Stimulated activated CD4-positive, alpha-beta T cell treated with anti-CD3 and anti-CD28 coated beads, Interleukin-1b, Interleukin-23, amount 100 ng/mL, for 1 hour (primary cell): ENCODE measurements at places on chromosomes 12 and 14.

DNA sequence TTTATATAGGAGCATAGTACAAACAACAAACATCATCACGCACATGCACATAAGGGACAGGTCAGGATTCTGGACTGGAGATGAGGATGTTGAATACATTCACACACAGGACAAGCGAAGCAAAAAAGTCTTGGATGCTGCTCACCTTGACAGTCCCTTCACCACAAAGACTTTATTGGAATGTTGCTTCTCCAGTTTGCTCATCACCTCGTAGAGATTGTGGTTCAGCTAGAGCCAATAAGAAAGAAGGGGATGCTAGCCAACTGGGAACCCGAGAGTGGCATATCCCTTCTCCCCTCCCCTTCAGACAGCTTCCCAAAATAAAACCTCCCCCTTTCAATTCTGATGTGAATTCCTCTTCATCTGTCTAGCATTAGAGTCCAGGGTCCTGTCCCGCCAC lies 25.4 kb upstream of the SMAGP start:
- DNase-seq: no peak

DNA sequence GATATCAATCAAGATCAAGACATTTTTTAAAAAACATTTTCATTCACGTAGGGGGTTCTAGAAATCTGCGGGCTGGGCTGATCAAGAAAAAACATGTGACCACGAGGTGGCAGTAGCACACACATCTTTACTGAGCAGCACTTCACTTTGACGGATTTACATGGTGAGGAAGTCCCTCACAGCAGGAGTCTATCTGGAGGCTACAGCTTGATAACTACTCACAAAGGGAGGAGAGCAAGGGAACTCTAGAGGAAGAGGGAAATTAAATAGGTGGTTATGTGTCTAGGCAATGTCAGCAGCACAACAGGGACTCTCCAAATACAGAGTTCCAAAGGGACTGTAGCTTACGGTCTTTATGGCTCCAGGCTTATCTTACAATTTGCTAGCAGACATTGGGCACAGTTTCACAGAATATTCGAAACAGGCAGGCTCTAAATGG lies 248.1 kb downstream of the DPY19L2 start:
- no peak for DNase-seq

GRCh38 chr12:58358369-58358768 lies 417.0 kb downstream of the ATP23 start:
- DNase-seq: no peak

DNA sequence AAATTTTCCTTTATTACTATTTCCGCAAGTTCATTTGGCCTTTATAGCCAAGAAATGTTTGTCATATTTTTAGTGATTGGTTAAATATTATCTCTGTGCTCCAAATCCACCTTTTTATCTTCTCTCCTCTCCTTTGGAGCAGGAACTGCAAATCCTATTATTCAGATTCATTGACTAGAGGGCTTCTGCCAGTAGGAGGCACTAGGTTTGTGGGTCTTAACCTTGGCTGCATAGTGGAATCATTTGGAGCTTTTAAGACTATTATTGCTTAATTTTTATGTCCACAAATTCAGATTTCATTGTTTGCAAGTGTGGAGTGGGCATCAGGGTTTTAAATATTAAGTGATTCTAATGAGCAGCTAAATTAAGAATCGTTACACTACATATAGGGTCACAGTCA lies 75.3 kb upstream of the SYT10 start:
- no peak for DNase-seq

DNA sequence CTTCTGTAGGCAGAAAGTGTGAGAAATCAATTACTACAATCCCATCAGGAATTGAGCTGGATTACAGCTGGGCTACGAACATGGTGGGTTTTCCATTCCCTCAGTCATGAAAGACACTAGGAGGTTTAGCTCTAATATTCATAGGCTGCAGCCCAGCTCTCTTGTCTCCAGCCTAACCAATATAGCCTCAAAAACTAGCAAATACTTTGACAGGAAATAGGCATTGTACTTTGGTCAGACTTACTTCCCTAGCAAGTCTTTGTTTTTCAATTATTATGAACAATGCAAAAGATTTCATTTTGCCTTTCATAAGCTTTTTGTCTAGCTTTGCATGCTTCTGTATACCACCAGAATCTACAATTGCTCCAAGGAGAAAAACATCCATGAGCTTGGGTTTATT lies 296.2 kb downstream of the GPHN start:
- no peak for DNase-seq

DNA sequence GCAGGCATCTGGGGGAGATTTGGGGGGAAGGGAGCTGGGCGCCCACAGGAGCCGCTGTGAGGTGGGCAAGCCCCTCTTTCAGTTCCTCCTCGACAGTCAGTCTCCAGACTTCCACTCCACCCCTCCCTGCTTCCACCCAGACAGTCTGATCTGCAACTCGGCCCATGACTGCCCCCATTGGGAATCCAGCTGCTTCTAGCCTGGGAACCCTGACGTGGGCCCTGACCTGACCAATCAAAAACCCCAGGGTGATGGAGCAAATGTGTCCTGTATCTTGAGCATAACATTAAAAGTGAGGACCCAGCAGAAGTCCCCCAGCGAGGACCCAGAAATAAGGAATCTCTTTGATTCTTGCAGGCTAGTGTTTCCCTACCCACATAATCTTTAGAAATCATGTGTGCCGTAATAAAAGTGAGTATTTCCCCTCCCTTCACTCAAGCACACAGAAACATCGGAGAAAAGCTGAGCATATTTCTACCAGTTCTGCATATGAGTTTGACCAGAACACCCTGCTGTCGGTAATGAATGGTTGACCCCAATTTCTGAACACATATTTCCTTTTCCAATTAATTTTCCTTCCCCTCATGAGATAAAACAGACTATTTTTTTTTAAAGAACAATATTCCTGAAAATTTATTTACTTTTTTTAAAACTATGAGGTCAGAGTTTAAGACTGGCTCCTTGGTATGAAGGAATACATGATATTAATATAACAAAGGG lies 6.4 kb downstream of the SSH1 start:
- no peak for DNase-seq

DNA sequence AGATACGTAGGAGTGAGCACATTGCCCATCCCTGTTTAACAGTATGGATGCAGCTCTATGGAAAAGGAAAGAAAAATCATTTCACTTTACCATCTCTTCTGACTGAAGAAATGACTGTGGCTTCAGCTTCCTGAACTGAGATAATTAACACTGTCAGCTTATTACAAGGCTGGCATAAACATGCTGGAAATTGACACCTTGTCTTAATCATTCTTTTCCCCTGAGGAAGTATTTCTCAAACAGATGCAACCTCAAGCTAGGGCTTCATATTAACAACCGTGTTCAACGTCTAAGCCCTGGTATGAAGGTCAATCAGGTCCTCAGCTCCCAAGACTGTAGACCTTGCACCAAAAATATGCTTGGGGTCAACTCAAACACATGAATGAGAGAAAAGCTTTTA lies 25.0 kb downstream of the RERG start:
- DNase-seq: no peak

- no peak for DNase-seq
Measured at GRCh38 chr12:111409780-111410430, 4.2 kb downstream of the SH2B3 start.
